ENCODE measurements at places on chromosomes 1 and 21.

GRCh38 chr1:19206947-19207346 is 3.1 kb downstream of the UBR4 start:
- DNase-seq, result no peak

- DNase-seq, result no peak
These were observed 76.9 kb upstream of the GFI1 start for GRCh38 chr1:92563457-92564216.

- DNase-seq, result no peak
These were observed 10.4 kb downstream of the JUN start for GRCh38 chr1:58773406-58773840.

DNA sequence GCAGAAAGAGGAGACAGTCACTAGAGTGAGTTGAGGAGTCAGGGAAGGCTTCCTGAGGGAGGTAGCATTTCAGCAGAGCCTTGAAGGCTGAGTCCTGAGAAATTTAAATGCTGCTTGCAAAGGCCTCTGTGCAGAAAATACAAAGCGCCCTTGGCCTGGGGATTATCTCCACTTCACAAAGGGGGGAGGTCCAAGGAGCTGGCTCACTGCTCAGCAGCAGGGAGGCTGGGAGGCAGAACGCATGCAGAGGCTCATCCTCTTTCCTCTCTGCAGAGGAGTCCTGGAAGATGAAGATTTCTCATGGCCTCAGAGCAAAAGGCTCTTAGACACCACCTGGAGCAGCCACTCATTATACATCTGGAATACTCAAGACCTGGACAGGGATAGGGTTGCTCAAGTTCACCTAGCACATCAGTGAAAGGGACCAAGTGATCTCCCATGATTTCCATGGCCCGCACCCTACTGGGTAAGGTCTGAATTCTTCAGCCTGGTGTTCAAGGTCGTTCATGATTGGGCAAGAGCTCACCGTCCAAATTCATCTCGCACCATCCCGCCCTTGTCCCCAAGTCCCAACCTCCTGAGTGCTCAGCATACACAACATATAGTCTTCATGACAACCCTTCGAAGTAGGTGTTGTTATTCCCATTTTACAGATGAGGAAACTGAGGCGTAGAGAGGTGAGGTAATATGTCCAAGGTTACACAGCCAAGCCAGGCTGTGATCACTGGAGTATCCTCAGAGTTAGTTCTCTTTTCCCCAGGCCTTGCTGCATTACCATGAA is 9.0 kb downstream of the SLC1A7 start:
- no peak for DNase-seq

DNA sequence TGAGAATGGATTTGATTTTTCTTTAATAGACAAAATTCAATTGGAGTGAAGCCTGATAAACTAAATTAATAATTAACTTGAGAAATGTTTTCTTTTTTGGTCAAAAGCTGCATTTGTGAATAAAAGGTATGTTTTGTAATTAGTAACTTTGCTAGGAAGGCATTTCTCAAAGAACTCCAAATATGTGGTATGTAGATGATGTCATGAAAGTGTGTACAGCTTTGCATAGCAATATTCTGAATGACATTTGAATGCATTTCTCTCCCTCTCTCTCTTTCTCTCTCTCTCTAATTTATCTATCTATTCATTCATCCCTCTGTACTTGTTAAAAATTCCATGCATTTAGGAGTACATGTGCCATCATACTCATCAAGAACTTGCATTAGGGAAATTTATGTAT is 109.1 kb upstream of the ADAMTS5 start:
- no peak for DNase-seq

DNA sequence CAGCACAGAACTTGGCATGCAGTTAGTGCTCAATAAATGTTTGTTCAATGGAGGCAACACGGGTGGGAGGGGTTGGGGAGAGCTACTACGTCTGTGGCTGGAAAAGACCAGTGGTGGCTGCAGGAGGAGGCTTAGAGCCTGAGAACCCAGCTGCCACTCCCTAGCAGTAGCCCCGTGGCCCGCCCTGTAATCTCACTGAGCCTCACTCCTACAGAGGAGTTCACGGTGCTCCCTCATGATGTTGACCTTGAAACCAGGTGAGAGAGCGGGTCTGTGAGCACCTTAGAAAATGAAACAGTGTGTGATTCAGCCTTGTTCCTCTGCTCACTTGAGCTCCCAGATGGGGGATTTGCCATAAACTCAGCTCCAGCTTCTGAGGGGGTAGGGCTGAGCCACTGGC is 299.6 kb downstream of the NPHP4 start:
- DNase-seq, result no peak

DNA sequence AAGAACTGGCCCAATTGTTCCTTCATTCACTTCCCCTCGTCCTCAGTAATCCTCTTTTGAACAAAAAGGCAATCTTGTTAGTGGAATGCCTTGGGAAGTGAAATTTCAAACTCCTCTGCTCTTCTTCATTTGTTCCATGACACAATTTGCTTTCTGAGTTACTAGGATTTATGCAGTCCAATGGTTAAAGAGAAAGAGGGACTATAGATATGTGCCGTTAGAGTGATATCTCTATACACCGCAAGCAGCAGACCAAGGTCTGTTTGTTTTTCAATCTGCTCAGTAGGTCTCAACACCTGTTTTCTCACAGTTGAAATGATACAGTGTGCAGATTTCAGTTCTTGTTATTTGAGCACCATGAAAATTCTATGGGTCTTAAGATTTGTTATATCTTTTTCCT is 244.0 kb downstream of the DNM3 start:
- DNase-seq, result no peak

GRCh38 chr21:45310459-45310858 is 22.8 kb upstream of the POFUT2 start:
- DNase-seq, result no peak

DNA sequence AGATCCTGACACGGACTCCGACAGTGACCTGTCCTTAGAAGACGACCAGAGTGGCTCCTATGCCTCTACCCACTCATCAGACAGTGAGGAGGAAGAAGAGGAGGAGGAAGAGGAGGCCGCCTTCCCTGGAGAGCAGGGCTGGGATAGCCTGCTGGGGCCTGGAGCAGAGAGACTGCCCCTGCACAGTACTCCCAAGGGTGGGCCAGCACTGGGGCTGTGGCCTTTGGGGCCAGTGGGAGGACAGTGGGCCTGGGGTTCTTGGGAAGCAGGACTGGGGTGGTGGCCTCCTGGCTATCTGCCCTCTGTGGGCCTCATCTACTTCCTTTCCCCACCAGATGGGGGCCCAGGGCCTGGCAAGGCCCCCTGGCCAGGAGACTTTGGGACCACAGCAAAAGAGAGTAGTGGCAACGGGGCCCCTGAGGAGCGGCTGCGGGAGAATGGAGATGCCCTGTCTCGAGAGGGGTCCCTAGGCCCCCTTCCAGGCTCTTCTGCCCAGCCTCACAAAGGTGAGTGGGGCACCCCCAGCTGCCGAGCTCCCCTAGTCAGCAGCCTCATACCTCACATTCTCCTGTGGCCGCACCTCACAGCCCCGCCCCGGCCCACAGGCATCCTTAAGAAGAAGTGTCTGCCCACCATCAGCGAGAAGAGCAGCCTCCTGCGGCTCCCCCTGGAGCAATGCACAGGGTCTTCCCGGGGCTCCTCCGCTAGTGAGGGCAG is 10.0 kb downstream of the PSRC1 start:
- no peak for DNase-seq

DNA sequence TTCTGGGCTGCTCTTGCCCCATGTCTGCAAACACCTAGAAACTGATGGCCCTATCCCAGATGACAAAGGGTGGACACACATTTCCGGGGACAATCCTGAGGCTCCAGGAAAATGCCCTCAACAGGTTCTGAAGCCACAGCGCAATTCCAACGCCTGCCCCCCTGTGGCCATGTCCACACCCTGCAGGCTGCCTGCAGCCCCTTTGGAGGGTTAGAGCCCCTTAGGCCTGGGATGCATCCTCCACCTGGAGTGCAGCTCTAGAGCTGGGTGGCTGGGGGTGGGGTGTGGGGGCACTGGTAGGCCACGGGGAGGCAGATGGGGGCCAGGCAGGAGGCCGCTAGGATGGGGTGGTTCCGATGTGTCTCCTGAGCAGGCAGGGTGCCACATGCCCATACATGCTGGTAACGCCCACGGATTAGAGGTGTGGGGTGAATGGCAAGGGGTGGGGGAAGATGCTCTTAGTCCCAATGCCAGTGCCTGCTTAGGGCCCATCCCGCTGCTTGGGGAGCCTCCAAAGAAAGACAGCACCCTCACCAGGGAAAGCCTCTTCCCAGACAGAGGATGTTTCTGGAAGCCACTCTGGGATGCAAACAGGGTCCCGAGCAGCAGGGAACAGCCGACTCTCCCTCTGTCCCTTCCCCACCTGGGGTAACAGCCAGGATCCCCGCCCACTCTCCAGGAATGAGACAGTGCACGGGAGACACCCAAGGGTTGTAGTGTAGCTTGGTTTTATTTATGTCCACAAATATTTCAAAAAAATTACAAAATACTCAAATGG is 34.0 kb downstream of the SLC45A1 start:
- DNase-seq, result no peak

DNA sequence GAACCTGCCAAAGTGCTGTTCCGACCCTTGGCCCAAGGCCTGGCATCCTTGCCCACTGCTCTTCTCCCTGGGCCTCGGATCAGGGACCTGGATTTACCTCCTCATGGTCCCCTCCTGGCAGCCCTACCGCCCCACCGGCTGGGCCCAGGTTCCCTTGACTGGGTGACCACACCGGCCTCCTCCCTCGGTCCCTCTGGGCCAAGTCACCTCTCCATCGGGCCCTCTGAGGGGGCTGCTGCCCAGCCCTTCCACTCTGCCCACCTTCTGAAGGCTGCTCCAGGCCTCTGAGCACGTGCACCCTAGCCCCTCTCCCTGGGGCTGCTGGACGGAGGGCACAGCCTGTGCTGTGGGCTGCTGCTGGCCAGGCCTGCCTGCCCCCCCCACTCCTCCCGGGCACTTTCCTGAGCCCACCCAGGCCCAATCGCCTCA is 9.3 kb upstream of the MMEL1 start:
- no peak for DNase-seq

- DNase-seq, result no peak
These were observed 224.1 kb downstream of the SLC45A1 start for GRCh38 chr1:8541961-8542521.

DNA sequence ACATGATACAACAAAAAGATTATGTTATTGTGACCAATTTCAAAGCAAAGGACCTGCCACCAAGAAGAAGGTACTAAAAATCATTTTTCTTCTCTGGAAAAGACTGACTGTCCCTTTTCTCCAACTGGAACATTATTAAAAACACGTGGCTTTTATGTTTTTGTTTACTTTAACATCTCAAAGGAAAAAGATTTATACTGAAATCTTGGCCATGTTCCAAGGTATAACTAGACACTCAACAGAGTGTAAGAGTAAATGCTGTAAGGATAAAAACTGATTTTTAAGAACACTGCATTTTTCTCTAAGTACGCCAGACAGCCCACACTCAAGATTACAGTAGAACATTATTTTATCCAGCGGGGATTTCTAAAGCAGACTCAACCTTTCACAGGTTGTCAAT is 62.1 kb downstream of the BRWD1 start:
- DNase-seq, result no peak

DNA sequence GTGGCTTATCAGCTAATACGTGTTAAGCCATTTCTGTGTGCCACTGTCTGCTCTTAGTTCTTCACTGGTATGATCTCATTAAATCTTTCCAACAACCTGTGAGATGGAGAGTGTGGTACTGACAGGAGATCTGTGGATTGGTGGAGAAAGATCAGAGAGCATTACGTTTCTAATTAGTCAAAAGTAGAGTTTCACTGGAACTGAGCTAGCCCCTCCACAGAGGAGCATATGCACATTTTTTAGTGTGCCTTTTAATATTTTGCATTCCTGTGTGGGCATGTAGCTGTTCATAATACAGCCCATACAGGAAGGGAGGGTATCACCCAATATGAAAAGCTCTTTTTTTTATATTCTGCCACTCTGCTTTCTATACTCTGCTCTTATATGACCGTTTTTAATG is 31.6 kb downstream of the UTS2 start:
- no peak for DNase-seq

GRCh38 chr1:79190074-79190473 is 183.5 kb upstream of the ADGRL4 start:
- no peak for DNase-seq

DNA sequence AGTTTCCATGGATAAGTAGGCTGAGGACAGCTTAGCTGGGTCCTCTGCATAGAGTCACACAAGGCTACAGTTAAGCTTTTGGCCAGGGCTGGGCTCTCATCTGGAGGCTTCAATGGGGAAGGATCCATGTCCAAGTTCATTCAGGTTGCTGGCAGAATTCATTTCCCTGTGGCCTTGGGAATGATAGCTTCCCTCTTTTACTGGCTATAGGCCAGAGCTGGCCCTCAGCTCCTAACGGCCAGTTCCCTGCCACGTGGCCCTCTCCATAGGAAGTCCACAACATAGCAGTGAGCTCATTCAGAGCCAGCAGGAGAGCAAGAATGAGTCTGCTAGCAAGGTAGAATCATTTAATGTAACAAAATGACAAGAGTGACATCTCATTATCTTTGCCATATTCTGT is 15.1 kb upstream of the PODN start:
- no peak for DNase-seq

- DNase-seq, result no peak
These were observed 23.3 kb downstream of the COLGALT2 start for GRCh38 chr1:184014271-184014670.

- DNase-seq, result no peak
These were observed 55.7 kb downstream of the ADSS2 start for GRCh38 chr1:244395965-244396364.

- no peak for DNase-seq
These were observed 1.1 kb downstream of the LPGAT1 start for GRCh38 chr1:211829343-211830054.

DNA sequence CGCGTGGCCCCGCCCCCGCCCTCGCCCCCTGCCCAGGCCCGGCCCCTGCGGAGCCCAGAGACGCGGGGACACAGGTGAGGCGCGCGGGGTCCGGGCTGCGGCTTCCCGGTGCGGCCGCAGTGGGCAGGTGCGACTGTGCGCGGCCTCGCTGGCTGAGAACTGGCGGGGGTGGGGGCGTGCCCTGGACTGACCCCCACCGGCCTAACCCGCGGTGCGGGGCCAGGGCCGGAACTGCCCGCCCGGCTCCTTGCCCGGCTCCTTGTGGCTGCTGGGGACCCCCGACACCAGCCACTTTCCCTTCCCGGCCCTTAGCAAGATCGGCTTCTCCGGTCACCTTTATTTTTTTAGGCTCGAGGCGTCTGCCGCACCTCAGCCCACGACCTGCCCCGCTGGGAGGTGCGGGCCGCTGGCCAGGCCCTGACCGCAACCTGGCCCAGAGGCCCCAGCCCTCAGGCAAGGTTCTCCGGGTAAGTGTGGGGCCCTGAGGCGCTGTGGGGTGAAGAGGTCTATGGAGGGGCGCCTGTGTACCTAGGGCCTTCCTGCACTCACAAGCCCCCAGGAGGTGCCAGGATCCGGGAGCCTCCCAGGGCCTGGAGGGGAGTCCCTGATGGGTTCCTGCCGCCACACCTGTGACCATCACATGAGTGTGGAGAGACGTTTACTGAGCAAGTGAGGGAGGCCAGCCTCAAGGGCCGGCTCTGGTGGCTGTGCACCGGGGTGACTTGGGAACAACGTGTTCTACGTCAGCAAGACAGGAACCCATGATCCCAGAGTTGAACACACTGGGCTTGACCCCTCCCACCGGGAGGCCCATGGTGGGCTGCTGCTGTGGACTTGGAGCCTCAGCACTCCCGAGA is at the start of gene SMIM1:
Gene SMIM1 (plus strand): TSS at position 35 of the 857 bp plus-strand sequence. CDS start 2,625 bp downstream, outside the sequence.
- DNase-seq, result no peak

Measured in T-helper 9 cell (primary cell).